ENCODE measurements at places on chromosomes 4 and X.

GRCh38 chr4:19880206-19880605 lies 371.5 kb upstream of the SLIT2 start:
- DNase-seq = no peak

DNA sequence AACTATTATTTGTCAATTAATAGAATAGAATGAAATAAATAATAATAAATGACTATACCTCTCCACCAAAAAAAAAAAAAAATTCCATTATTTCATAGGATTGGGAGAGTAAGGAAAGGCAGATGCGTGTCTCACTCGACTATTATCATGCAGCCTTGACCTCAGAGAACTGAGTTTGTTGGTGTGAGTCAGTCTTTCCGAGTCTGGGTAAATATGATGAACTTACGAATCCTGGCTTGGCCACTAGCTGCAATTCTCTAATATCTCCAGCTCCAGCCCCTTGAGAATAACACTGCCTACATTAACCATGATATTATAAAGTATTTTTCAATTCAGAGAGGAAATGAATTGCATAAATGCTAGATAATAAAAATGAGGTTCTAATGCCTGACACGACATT lies 46.6 kb upstream of the DHX15 start:
- no peak for DNase-seq

DNA sequence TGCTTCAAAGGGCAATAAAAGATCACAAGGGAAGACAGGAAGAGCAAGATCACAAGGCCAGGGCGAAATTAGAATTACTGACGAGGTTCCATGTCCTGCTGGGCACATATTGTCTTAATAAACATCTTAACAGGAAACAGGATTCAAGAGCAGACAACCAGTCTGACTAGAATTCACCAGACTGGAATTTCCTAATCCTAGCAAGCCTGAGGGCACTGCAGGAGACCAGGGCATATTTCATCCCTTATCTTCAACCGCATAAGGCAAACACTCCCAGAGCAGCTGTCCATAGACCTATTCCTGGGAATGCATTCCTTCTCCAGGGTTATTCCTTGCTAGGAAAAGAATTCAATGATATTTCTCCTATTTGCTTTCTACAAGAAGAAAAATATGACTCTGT lies 12.4 kb upstream of the TDO2 start:
- no peak for DNase-seq

DNA sequence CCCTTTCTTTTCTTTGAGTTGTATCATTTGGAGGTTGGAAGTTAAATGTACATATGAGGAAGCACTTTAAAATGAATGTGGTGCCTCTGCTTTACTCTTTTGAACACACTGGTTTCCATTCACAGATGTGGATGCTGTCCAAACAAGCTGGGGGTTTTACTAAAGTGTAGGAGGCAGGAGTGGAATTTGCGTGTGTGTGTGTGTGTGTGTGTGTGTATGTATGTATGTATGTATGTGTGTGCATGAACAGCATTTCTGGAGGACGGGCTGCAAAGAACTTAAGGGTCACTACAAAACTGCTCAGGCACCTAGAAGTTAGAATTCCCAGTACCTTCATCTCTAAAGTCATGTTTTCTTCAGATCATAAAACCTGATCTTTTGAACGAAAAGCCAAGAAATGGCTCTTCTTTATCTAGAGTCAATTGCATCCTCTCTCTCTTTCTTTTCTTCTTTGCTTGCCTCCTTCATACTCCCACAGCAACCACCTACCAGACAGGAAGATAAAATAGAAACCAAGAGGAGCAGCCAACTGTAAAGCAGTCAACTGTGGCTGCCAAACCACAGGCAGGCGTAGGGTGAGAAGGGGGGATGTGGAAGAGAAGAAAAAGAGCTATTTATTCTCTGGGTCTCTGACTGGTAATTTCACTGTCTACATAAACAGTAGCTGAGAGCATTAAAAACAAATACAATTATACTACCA lies 177.0 kb upstream of the RASGEF1B start:
- no peak for DNase-seq

DNA sequence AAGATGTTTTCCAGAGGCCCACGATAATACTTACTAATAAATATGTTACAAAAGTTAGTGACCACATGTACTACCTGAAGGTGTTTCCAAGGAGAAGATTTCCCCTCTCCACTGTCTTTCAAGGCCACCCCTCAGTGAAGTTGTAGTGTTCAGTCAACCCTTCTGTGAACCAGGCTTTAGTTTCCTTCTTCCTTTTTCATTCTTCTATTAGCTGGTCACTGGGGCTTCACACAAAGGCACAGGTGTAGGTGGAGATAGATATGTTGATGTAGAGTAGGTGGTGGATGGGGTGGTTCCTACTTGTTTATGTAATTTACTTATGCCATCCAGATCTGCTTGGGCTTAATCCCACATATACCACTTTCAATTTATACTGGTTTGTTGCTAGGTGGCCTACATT lies 43.3 kb upstream of the ADAM29 start:
- no peak for DNase-seq

- DNase-seq = no peak
Measured at GRCh38 chrX:136386826-136387225, 86.1 kb downstream of the ADGRG4 start.

Data from endothelial cell (in vitro differentiated cells).